ENCODE measurements at places on chromosomes 3 and 15. TPM values are rescaled to one million over a fixed set of nuclear protein-coding genes. Genes with fewer than 3 reads are reported as not detected.

GRCh38 chr3:124761250-124761796 lies 31.1 kb downstream of the UMPS start:
- peak; percentile 82 for DNase-seq

Gene STAB1
- not detected for total RNA-seq

Gene CLDN16
- total RNA-seq = not detected

Gene ITGA11
- total RNA-seq = not detected

- DNase-seq = no peak
Observed at GRCh38 chr15:63210151-63211091, 21.0 kb downstream of the RAB8B start.

Gene C15orf62
- 0.45 TPM for total RNA-seq

Gene PAK6
- 1.7 TPM for total RNA-seq

DNA sequence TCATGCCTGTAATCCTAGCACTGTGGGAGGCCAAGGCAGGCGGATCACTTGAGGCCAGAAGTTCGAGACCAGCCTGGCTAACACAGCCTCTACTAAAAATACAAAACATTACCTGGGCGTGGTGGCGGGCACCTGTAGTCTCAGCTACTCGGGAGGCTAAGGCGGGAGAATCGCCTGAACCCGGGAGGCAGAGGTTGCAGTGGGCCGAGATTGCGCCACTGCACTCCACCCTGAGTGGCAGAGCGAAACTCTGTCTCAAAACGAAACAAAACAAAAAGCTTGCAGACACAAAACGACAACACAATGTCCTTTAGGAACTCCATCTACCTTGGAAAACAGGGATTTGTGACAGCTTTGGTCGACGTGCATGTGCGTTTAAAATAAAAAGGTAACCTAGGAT lies 716 bp upstream of the KLHL24 start:
- DNase-seq = no peak

DNA sequence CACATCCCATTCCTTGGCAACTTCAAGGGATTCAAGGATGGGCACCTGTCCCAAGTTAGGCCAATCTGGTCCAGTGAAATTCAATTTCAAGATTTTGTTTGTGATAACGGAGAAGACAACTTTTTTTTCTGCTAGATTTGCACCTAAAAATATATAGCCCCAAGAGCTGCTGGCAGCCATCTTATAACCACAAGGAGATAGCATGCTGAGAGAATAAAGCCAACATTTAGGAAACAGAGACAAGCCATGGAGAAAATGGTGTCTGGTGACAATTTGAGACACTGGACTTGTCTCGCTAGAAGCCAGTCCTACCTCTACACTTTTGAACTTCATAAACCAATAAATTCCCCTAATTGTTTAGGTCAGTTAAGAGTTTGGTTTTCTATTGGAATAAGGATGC lies 5.4 kb downstream of the PARL start:
- DNase-seq = no peak

GRCh38 chr3:183638101-183638852 lies 2.9 kb downstream of the KLHL24 start:
- no peak for DNase-seq

- no peak for DNase-seq
Observed at GRCh38 chr15:29693225-29693624, 129.0 kb downstream of the TJP1 start.

GRCh38 chr3:124351430-124352148 lies 359.7 kb upstream of the ROPN1 start:
- DNase-seq = no peak

DNA sequence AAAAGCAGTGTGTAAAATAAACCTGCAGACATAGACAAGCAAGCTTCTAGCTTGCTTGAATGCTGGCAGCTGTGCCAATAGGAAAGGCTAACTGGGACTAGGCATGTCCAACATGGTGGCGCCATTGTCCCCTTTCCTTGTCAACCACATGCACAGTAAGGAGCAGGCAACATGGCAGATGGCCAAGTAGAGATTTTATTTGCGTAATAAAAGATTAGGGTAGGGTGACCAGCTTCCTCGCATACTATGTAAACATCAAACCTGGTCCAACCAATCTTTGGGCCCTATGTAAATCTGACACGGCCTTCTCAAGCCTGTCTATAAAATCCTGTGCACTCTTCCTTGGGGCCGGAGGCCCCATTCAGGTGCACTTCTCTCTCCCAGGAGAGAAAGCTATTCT lies 575.4 kb upstream of the GOLIM4 start:
- DNase-seq = no peak

DNA sequence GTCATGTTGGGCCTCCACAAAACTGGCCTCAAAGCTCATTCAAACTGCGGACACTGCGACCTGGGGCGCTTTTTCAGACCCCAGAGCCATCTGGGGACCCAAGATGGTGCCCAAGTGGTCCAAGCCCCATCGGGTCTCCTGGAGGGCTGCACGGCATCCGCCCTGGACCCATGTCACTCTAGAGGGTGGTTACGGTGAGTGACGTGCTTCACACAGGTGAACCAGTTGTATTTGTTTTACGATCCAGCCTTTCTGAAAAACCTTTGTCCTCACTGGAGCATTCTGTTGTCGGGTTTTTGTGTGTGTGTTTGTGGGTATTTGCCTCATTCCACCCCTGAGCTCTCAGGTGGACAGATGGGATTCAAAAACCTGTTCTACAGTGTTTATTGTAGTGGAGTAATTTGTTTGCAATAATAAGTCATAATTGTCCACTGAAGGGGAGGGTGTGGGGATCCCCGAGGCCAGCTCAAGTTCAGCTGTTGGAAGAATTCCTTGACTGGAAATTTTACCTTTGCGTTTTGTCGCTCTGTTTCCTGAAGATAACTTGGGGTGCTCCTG lies 1.9 kb downstream of the SLC51A start:
- no peak for DNase-seq

DNA sequence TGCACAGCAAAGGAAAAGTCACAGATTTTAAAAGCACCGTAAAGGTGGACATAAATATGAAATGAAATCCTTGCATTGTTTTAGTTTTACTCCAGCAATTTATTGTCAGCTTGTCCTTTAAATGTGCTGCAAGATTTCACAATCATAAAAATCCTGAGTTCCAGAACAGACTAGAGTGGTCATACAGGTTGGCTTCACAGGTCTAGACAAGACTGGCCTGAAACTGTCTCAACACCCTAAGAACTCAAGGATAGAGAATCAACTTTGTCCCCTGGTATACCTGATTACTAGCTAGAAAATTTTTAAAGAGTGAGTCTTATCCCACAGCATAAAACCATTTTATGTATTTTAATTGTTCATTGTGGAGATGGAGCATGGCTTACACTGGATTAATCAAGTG lies 521.7 kb upstream of the MCTP2 start:
- DNase-seq = no peak

DNA sequence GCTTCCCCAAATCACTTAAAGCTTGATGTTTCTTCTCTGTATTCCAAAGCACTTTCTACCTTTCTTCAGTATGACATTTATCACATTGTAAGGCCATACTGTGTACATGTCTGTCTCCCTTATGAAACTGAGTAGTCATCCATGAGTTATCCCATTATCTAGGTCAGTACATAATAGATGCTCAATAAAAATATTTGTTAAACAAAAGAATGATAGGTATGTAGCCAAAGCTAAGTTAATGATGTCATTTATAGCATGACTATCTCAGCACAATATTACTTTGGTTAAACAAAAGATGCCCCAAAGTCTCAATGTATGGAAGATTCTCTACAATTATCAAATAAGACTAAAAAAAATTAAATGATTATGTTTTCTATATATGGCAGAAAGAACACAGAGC lies 3.1 kb upstream of the TMCO5A start:
- DNase-seq = no peak

DNA sequence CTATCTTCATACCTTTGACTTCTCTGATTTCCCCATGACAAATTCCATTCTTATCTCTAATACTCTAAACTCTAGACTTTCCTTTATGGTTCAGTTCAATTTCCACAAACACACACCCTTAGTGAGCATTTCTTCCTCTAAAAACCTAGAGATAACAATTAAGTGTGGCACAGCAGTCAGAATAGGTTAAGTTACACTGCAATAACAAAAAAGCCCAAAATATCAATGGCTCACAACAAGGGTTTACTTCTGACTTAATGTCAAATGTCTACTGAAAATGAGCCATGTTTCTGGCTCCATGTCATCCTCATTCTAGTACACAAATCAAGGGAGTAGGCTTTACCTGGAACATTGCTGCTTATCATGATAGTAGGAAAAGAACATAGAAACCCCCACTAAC lies 123.8 kb downstream of the TAFA4 start:
- DNase-seq = no peak

Gene SCN5A
- total RNA-seq = not detected

Gene ROPN1
- total RNA-seq = not detected

DNA sequence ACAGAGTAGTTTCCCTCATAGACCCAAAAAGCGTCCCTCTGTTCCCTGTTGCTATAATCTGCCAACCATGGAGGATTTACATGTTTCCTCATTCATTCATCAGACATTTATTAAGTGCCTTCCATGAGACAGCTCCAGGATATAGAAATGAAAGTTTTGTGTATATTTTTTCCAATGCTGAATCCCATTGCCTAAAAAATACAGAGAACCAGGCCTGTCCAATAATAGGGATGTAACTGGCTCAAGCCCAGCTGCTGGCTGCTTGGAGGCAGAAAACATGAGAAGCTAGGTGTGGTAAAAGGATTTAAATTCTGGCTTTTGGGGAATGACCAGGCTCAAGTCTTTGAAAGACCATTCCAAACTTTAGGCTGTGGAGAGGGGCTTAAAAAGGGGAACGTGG lies 41.5 kb downstream of the RARB start:
- DNase-seq = no peak

All from activated CD8-positive, alpha-beta memory T cell treated with anti-CD3 and anti-CD28 coated beads, Interleukin-2, amount 10 ng/mL, durations not matched to agents 7 days and 5 days (primary cell).